ENCODE measurements at places on chromosomes 12 and 14. TPM values are rescaled to one million over a fixed set of nuclear protein-coding genes. Genes with fewer than 3 reads are reported as not detected.

The KCNH3 gene
- total RNA-seq = 1.5 TPM

The TAS2R46 gene
- 1.3 TPM for total RNA-seq

- H3K4me3 ChIP-seq = no peak overlapping the region
- H3K36me3 ChIP-seq = peaks cover 12% of the 10 kb centered on the region
- no peak for DNase-seq
- peaks cover 3% of the 10 kb centered on the region for H3K4me1 ChIP-seq
- H3K27me3 ChIP-seq = no peaks in the 10 kb centered on the region
These were observed 30.7 kb upstream of the PWP1 start for GRCh38 chr12:107654873-107655272.

DNA sequence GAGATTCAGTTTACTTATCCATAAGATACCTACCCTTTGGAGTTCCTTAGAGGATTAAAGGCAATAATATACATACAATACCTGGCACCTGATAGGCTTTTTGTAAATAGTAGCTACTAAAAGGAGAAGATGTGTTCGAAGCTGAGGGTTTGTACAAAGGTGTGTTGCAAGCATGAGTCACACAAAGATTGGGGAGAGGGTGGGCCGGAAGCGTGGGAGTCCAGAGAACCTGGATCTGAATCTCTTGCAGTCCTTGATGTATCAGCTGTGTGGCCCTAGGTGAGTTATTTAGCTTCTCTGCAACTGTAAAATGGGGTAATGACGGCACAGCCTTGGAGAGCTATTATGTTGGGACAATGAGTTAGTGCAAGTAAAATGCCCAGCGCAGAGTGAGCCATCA, 61.6 kb upstream of the PSMC1 start:
- H3K27me3 ChIP-seq = peaks cover 10% of the 10 kb centered on the region
- H3K27ac ChIP-seq = no peak overlapping the region
- H3K4me3 ChIP-seq = no peak overlapping the region
- DNase-seq = no peak

DNA sequence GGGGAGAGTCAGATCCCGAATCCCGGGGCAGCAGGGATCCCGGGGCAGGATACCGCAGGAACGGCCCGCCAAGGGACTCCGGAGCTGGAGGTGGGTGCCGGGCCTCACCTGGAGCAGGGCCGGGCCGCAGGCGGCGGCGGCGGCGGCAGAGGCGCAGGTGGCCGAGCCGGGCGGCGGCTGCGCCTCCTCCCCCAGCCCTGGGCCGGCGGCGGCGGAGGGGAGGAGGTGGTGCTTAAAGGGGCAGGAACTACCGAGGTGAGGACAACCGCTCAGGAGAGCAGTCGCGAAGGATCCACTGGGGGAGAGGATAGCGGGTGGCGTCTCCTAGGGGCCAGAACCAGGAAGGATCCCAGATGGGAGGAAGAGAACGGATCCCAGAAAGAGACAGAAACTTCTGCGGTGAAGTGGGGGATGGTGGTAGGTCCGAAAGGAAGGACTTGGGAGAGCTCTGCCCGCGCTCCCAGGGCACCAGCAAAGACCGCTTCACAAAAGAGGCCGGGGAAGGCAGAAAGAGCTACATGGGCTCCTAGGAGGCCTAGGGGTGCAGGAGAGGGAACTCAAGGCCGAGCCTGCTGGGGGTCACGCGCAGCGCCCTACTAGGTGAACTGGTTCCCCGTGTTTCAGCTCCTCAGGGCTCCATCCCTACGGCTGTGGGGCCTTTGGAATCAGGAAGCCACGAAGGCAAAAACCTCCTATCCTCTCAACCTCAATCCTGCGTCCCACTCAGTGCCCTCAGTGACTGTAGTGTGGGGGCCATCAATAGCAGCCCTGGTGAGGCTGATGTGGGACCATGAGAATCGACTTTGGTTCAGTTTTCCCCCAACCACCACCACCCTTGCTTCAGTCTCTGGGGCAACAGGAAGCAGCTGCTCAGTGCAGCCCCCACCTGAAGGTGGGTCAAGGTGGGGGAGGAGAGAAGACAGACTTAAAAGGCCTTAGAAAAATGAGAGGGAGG, 5.0 kb upstream of the BAZ2A start:
- peaks cover 70% of the 10 kb centered on the region for H3K4me1 ChIP-seq
- DNase-seq = peak; percentile 92
- peak overlapping the region; percentile 93 for H3K27ac ChIP-seq
- H3K36me3 ChIP-seq = peaks cover 35% of the 10 kb centered on the region
- peak overlapping the region; percentile 99 for H3K4me3 ChIP-seq

DNA sequence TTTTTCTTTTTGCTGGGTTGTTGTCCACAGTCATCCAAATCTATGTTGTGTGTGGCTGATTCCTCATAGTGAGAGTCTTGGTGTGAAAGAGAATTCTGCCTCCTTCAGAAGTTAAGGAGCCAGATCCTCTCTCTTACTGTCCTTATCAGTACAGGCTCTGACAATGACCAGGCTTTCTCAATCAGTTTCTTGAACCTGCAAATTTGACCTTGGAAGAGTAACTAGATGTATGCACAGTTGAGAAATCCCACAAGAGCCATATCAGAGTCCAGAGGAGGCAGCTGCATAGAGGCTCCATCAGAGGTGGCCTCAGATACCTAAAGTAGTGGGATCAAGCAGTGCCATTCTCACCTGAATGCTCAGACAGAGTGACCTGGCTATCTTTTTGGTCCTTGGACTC, 5.5 kb upstream of the GALC start:
- no peak for DNase-seq
- peaks cover 43% of the 10 kb centered on the region for H3K4me1 ChIP-seq
- H3K27me3 ChIP-seq = peaks cover 1% of the 10 kb centered on the region
- peaks cover 6% of the 10 kb centered on the region for H3K36me3 ChIP-seq
